ENCODE measurements at places on chromosomes 7 and 10.

GRCh38 chr10:50417486-50417885, 166.2 kb upstream of the ASAH2 start:
- DNase-seq: no peak

DNA sequence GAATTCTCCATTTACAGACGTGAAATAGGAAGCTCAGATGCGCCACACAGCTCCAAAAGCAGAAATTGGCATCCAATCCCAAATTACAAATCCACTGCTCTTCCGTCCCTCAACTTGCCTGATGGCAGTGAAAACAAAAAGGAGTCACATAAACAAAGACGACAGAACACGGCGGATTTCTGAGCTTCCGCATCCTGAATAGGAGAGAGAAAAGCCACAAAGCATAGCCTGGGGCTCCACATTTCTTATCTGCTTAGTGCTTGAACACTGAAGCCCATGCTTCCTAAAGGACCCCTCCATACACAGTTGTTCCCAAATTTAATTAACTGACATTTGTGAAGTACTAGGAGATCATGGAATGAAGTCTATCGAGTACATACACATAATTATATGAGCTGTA, 32.6 kb downstream of the BEND7 start:
- DNase-seq: no peak

- DNase-seq: no peak
Measured at GRCh38 chr10:4953405-4953804, 9.8 kb upstream of the AKR1C1 start.

GRCh38 chr10:117541405-117541908, 1.1 kb upstream of the EMX2 start:
- no peak for DNase-seq

DNA sequence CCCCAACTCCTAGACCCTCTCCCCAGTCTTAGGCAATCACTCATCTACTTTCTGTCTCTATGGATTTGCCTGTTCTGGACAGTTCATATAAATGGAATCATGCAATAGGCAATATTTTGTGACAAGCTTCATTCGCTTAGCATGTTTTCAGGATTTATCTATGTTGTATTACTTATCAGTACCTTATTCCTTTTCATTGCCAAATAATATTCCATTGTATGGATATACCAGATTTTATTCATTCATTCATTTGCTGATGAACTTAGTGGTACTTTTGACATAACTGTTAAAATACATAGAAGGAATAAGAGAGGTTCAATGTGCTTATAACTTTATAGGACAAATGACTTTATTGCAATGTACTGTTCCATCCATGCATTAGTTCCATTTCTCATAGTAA, 231.0 kb downstream of the SNX10 start:
- DNase-seq: no peak

- DNase-seq: no peak
Measured at GRCh38 chr10:132538031-132538789, 623 bp downstream of the INPP5A start.

DNA sequence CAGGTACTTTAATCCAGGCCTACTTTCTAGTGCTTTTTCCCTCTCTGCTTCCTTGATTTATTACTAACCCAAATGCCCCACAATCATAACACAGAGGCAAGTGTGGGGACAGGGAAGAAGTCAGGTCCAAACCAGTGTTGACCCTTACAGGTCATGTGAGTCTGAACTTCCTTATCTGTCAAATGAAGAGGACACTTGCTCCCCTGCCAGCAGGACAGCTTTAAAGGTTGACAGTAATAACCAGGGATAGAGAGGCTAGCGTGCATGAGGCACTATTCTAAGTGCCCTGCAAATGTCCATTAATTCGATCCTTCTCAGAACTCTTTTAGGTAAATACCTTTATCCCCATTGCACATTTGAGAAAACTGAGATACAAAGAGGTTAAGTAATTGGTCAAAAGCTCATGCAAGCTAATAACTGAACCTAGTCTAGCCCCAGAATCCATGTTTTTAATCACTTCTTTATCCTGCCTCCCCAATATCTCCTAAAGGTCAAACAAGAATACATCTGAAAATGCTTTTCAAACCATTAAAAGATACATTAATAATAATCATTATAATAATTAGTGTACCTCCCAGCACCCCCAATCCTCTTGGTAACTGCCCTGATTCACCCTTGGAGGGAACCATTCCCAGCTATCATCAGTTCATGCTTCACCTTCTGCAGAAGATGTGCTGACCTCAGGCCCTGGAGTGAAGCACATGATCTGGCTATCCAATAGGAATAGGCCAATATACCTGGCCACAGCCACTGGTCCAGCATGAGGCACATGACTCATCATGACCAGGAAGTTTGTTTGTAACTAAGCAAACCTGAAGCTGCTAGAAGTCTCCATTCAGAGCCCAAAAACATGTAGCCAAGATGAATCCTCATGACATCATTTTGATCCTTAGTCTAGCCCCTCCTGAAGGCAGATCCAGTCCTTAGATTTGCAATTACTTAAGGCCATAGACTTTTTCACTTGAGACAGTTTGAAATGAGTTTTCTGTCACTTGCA, 40.7 kb downstream of the SGMS1 start:
- DNase-seq: no peak

- DNase-seq: no peak
Measured at GRCh38 chr10:110300486-110300986, 4.2 kb downstream of the SMNDC1 start.

- DNase-seq: no peak
Measured at GRCh38 chr7:127207806-127208205, 44.9 kb downstream of the GRM8 start.

DNA sequence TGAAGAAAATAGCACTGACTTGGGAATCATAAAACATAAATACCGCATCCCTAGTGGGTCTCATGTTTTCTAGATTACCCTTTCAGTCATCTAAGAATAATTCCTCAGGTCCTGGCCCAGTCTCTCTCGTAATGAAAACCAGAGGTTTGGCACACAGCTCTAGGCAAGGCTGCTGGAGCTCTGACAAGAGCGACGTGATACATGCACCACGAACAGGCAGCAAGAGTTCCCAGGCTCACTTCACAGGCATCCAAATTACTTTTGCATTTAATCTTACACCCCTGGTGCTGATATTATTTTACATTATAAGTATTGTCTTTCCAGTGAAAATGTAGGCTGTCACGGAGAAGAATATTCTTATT, 105.2 kb downstream of the THSD7A start:
- no peak for DNase-seq

DNA sequence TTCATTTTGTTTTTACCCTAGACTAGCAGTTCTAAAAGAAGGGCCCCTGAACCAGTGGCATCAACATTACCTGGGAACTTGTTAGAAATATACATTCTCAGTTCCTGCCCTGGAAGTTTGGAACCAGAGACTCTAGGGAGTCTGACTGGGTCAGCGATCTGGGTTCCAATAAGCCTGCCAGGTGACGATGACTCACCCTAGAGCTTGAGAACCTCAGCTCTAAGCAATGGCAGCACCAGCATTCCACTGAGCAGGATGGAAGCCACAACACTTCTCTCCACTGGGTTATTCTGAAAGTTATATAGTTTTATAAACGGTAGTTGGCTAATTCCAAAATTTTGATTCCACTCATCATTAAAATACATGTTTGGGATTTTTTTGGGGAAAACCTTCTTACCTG, 97.0 kb upstream of the AMPH start:
- DNase-seq: no peak

- no peak for DNase-seq
Measured at GRCh38 chr10:77807706-77808105, 118.8 kb downstream of the DLG5 start.

DNA sequence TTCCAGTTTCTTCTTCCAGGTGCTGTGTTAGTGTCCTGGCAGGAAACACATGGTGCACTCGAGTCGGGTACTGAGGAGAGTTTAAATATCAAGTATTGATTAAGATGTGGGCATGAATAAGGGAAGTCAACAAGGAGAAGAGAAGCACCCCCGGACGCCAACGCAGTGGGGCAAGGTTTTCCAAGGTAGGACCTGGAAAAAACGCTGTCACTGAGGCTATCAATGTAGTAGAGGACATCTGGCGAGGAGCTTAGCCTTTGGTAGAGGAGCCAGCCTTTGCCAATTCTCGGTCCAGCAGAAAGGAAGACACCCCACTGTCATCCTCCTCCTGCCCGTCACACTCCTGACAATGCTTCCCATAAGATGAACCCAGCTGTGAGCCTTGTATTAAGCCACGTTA, 159.6 kb downstream of the TEX36 start:
- DNase-seq: no peak

DNA sequence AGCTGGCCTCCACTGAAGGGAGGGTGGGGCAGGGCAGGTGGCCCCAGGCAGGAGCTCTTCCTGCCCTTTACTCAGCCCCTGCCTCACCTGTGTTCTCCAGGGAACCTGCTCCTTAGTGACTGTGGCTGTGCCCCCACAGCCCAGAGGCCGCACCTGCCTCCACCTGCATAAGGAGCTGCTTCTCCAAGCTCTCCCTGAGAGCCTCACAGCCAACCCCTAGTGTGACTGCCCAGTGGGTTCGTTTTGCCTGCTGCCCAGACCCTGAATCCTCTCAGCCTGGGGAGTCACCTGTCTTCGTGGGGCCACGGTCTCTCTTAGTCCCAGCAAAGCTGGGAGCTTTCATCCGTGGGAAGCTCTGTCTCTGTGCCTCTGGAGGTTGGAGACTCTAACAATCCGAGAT, 94.4 kb downstream of the GLRX3 start:
- no peak for DNase-seq

DNA sequence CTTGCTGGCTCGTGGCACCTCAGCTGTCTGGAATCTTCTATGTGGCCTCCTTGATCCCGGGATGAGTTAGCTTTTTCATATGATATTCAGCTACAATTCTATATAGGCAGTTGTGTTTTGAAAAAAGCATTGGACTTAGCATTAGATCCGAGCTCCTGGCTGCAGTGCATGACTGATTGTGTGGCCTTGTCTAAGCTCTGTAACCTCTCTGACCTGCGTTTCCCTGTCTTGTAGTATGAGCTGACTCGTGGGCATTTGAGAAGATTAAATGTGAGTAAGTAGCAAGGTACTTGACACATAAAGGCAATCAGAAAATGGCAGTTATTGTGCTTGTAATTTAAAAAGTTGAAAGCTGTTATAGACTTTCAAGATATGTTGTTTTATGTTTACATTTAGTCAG, 85.9 kb downstream of the CCNY start:
- DNase-seq: no peak

GRCh38 chr10:33129996-33130386, 172.0 kb upstream of the ITGB1 start:
- no peak for DNase-seq

- DNase-seq: no peak
Measured at GRCh38 chr10:124591123-124591495, 129.5 kb downstream of the LHPP start.

GRCh38 chr10:11392776-11393175, 218.7 kb downstream of the USP6NL start:
- DNase-seq: no peak

DNA sequence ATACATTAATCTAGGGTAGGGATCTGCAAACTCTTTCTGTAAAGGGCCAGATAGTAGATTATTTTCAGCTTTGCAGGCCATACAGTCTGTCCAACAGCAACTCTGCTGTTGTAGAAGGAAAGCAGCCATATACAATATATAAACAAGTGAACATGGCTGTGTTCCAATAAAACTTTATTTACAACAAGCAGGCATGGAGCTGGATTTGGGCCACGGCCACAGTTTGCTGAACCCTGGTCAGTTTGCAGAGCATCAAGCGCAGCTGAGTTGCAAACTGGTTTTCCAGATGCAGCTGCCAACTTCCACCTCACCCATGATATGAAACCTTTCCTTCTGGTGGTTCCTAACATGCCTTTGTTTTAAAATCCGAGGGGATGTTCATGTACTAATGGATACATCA, 310.4 kb upstream of the NFE2L3 start:
- DNase-seq: no peak

DNA sequence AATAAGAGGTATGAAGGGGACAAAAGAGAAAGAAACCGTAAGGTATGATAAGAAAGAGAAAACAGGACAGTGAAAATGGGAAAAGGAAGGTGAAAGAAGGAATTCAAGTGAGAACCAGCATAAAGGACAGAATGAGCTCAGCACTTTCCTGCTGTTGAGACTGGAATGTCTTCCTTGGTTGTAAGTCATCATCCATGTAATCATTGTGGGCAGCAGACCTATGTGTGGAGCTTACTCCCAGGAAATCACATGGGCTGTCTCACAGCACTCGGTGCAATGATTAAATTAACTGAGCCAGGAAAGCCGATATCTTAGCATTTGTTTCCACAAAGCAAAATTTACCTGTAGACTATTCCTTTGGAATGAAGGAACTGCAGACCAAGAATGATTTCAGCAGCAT, 118.1 kb downstream of the PRKCQ start:
- no peak for DNase-seq

- no peak for DNase-seq
Measured at GRCh38 chr7:91557789-91558404, 293.7 kb downstream of the FZD1 start.

DNA sequence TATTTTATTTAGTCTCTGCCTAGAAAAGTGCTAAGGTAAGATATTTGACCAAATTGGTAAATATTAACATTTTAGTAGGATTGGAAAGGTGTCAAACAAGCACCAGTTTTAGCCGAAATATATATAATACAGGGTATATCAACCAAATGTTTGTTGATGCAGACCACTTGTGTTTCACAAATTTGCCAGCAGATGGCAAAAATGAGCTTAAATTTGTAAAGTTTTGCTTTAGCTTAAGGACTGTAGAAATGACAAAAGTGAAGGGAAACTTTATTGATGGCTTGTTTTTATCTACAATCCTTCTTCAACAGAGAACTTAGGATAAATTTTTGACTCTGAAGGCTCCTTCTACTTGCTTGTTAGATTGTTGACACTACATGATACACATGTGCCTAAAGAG, 4.8 kb upstream of the POLR1F start:
- no peak for DNase-seq

All from cortex of kidney (tissue), 1 donor.